ENCODE measurements at places on chromosomes 5 and 9. TPM values are rescaled to one million over a fixed set of nuclear protein-coding genes. Genes with fewer than 3 reads are reported as not detected.

GABRA6 gene
- polyA plus RNA-seq, result not detected

GRCh38 chr9:84775056-84775643 lies 105.6 kb downstream of the NTRK2 start:
- H3K36me3 ChIP-seq, result no peaks in the 10 kb centered on the region
- no peaks in the 10 kb centered on the region for H3K4me1 ChIP-seq
- H3K4me3 ChIP-seq, result no peak overlapping the region
- H3K27ac ChIP-seq, result no peak overlapping the region

DNA sequence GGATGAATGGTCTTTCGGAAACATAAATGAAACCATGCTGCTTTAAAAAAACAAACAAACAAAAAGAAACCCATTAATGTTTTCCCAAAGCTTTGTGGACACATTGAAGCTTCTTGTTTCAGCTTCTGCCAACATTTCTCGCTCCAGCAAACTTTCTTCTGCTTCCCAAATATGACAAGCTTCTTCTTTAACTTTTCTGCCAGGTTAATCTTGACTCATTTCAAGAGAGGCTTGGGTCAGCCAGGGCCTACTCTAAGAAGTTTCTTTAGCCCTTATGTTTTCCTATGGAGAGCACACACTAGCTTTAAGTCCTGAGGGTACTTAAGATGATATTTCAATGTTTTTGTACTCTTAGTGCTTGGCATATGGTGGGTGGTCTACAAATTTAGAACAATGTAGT lies 6.1 kb downstream of the ANXA1 start:
- no peaks in the 10 kb centered on the region for H3K27me3 ChIP-seq
- H3K27ac ChIP-seq, result peak overlapping the region; percentile 68
- H3K36me3 ChIP-seq, result peaks cover 27% of the 10 kb centered on the region

DNA sequence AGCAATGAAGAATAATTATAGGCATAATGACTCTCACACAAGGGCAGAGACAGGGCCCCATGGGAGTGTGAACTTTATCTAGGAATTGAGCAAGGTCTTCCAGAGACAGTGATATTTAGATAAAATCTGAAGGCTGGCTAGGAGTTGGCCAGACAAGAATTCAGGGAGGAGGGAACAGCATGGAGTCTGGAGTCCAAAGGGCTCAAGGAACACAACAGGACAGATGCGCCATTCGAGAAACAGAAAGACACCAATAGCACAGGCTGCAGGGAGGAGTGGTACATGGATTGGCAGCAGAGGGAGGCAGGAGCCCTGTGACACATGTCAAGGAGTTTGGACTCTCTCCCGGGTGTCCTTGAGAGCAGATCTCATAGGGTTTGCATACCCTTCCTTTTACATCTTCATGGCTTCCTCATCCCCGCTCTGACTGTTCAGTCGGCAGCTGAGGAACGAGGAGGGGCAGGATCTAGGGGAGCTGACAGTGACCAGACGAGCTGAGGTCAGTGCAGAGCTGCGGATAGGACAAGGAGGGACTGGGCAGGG lies 64.0 kb upstream of the XPA start:
- peaks cover 3% of the 10 kb centered on the region for H3K4me1 ChIP-seq
- peaks cover 51% of the 10 kb centered on the region for H3K27me3 ChIP-seq
- H3K27ac ChIP-seq, result no peak overlapping the region
- H3K4me3 ChIP-seq, result no peak overlapping the region
- no peaks in the 10 kb centered on the region for H3K36me3 ChIP-seq

GPRIN1 gene
- polyA plus RNA-seq, result not detected

GRCh38 chr9:6996061-6996854 lies 238.5 kb downstream of the KDM4C start:
- H3K36me3 ChIP-seq, result peaks cover 49% of the 10 kb centered on the region
- H3K27me3 ChIP-seq, result no peaks in the 10 kb centered on the region
- H3K4me3 ChIP-seq, result no peak overlapping the region

DNA sequence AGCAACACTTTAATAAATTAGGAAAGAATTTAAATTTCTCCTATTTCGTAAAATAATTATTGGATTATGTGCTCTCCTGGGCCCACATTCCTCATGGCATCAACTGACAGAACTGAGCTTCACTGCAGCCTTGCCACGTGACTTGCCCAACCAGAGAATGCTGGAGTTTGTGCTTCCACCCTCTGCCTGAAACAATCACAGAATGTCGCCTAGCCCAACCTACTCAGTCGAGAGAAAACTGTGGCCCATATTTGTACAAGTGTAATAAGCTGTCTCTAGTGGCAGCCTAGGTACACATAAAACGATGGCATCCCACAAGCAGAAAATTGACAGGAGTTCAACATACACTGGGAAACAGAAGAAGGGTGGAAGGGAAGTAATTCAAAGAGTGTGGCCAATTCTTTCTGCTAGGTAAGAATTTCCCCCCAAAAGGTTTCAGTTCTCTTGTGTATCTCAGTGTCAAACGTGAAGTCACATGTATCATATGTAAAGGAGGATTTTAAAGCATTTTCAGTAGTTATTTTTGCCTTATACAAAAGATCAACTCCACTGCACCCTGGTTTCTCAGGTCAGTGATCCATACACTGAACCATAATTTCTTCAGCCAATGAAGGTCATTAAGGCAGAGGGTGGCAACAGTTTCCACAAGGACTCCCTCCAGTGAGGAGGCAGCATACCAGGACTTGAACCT lies 41.7 kb downstream of the ZNF608 start:
- DNase-seq, result no peak
- H3K27ac ChIP-seq, result no peak overlapping the region
- no peak overlapping the region for H3K4me3 ChIP-seq
- peaks cover 51% of the 10 kb centered on the region for H3K4me1 ChIP-seq

DNA sequence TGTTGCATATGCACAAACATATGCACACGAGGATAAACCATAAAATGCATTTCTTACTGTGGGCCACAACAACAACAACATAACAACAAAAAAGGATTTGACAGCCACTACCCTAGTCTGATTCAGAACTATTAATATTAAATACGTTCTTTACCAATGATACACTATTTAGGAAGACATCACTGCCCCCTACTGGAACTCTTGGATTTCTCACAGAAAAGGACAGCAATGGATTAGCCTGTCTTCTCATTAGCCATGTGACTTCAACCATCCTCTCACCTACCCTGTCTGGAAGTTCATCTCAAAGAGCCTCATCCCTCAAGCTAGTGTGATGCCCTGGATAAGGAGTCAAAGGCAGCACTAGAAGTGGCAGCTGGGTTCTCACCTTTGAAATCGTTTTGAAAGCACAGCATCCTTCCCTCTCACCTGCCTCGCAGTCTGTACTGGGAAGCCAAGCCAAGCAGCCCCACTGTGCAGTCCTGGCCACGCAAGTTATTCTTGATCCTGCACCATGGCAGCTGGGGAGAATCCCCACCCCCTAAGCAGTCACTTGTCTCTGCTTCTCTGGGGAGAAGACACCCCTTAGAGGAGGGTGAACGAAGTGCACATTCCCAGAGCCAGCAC lies 64.6 kb downstream of the SH3TC2 start:
- peak; percentile 18 for DNase-seq
- H3K27me3 ChIP-seq, result peaks cover 81% of the 10 kb centered on the region
- H3K4me3 ChIP-seq, result no peak overlapping the region
- H3K4me1 ChIP-seq, result no peaks in the 10 kb centered on the region
- no peak overlapping the region for H3K27ac ChIP-seq

SLC36A2 gene
- not detected for polyA plus RNA-seq

DNA sequence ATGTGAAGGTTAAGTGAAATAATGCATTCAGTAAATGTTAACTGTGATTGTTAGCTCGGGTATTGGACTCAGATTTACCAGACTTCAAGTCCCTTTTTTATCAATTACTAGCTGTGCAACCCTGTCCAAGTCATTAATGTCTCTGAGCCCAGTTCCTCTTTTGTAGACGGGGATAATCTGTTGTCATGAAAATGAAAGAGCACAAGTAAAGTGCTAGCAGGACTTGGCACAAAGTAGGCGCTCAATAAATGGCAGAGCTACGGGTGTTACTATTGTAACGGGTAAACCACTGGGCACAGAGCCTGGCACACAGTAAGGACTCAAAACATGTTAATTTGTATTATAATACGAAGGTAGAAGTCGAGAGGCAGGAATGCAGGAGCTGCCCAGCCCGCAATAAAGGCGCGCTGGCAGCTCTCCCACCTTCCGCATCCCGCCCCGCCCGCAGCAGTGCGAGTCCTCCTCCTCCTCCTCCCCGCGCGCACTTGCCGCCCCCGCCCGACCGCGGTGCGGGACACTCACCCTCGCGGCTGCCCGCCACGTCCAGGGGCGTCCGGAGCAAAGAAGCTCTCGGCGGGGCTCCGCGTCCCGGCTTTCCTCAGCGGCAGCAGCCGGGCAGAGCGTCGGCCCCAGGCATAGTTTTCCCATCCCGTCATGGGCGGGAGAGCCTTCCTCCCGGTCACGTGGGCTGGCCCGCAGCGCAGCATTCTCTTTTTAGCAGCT lies at the start of gene C1QTNF2:
Gene C1QTNF2 (minus strand): TSS at position 637 of the 723 bp plus-strand sequence. CDS start 15,615 bp downstream, outside the sequence.
- no peak for DNase-seq
- peaks cover 97% of the 10 kb centered on the region for H3K27me3 ChIP-seq
- H3K4me1 ChIP-seq, result peaks cover 18% of the 10 kb centered on the region
- peak within 1 kb of the TSS; percentile 75 for H3K4me3 ChIP-seq
- no peak within 1 kb of the TSS for H3K27ac ChIP-seq

DNA sequence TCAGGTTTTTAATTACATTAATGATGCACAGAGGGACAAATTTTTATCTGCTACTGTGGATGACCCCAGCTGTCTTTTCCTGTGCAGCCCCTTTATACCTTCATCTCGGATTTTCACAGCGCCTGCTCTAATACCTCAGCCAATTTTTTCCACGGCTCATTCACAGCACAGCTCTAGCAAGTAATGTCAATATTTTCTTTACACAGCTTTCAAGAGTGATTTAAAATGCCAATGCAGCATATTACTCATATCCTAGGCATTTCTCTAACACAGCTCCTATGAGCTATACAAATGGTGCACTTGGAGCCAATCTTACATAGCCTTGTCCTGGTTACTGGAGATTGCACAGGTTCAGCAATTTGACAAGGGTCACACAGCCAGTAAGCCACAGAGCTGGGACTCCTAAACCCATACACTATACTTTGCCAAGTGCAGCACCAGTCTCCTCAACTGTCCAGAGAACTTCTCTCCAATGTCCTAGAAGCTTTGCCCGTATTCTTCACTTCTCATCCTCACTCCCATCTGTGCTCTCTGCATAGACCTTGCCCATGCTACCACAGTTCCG lies 661.8 kb downstream of the DTWD2 start:
- H3K4me3 ChIP-seq, result no peak overlapping the region
- H3K36me3 ChIP-seq, result peaks cover 7% of the 10 kb centered on the region
- H3K27me3 ChIP-seq, result no peaks in the 10 kb centered on the region

DNA sequence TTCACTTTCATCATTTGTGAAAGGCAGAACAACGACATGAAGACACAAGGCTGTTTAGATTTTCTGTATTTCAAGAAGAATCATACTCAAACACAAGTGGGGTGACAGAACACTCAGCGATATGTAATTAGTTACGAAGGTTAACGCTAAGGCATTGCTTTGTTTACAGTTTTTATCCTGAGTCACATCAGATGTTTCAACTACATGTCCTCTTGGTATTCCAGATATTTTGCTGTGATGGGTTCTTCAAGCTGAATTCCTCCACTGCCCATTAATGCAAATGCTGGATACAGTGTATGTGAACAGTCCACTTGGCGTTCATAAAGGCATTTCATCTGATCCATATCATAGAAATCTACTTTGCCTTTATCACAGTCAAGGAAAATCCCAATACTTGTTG lies 43.4 kb downstream of the TRIM36 start:
- H3K4me3 ChIP-seq, result no peak overlapping the region
- peaks cover 9% of the 10 kb centered on the region for H3K27me3 ChIP-seq
- H3K27ac ChIP-seq, result no peak overlapping the region
- DNase-seq, result no peak
- H3K36me3 ChIP-seq, result no peaks in the 10 kb centered on the region
- H3K4me1 ChIP-seq, result no peaks in the 10 kb centered on the region

DNA sequence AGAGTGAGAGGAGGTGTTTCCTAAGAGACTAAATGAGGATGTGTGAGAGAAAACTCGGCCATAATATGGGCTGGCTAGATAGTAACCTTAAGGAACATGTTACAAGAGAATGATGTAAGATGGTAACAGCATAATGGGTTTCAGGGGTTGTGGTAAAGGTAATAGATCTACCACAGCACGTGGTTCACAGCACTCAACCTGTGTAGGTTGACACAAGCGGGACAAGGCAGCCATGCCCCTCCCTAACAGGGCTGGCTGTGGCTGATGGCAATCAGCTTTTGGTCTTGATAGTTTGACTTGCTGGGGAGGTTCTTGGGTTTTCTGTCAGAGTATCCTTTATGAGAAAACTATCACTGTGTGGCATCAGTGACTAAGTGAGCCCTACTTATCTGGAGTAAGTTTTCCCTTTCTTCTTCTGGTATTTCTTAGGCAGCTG lies 138.6 kb downstream of the TRIO start:
- no peak overlapping the region for H3K4me3 ChIP-seq
- no peak overlapping the region for H3K27ac ChIP-seq
- peaks cover 6% of the 10 kb centered on the region for H3K27me3 ChIP-seq
- no peaks in the 10 kb centered on the region for H3K4me1 ChIP-seq
- DNase-seq, result no peak

DNA sequence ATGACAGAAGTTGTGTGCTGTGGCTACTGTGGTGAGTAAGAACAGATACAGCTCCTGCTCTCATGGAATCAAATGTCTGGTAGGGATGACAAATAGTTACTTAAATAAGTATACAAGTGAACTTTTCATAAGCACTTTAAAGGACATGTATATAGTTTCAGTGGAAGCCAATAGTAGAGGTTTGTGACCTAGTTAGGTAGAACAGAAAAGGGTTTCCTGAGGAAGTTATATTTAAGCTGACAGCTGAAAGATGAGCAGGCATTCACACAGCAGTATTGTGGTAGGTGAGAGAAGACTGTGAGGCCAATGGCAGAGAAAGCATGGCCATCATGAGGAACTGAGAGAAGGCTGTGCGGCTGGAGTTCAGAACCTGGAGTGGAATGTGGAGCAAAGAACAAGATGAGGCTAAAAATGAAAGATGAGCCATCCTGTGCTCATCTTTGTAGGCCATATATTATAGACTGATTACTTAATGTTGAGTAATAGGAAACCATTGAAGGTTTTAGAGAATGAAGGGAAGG lies 15.4 kb downstream of the FAM174A start:
- no peak for DNase-seq
- peaks cover 5% of the 10 kb centered on the region for H3K36me3 ChIP-seq
- H3K4me1 ChIP-seq, result peaks cover 20% of the 10 kb centered on the region
- no peaks in the 10 kb centered on the region for H3K27me3 ChIP-seq

CDH9 gene
- polyA plus RNA-seq, result not detected

GRCh38 chr9:36597412-36598178 lies 24.9 kb downstream of the MELK start:
- DNase-seq, result no peak
- no peaks in the 10 kb centered on the region for H3K4me1 ChIP-seq
- H3K36me3 ChIP-seq, result no peaks in the 10 kb centered on the region
- H3K4me3 ChIP-seq, result no peak overlapping the region
- H3K27ac ChIP-seq, result no peak overlapping the region

Measured in naive thymus-derived CD8-positive, alpha-beta T cell (primary cell).